ENCODE measurements at places on chromosomes 3 and 15.

GRCh38 chr3:27614592-27614991, 107.5 kb downstream of the EOMES start:
- no peak for DNase-seq
- H3K27me3 ChIP-seq = no peaks in the 10 kb centered on the region
- H3K4me1 ChIP-seq = no peaks in the 10 kb centered on the region
- no peak overlapping the region for H3K27ac ChIP-seq
- no peaks in the 10 kb centered on the region for H3K36me3 ChIP-seq
- no peak overlapping the region for H3K4me3 ChIP-seq

DNA sequence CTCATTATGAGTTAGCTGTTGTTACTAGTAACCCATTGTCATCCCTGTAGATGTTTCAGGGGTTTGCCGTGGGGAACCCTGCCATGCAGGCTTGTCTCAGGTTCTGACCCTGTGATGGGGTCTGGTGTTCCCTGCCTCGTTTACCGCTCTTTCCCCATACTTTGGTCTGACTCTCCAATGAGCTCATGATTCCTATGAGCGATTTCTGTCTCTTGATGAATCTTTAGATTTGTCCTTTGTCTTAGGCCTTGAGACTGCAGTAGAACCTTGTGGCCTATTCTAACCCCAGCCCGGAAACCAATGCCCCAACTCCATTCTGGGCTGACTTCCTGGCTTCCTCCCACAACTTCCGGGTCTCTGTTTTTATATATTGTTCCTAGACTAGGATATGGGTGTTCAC, 11.3 kb upstream of the IQGAP1 start:
- H3K4me3 ChIP-seq = no peak overlapping the region
- H3K27me3 ChIP-seq = no peaks in the 10 kb centered on the region
- H3K27ac ChIP-seq = no peak overlapping the region
- no peaks in the 10 kb centered on the region for H3K4me1 ChIP-seq
- H3K36me3 ChIP-seq = no peaks in the 10 kb centered on the region
- no peak for DNase-seq

GRCh38 chr3:71055257-71056001, 528.1 kb downstream of the FOXP1 start:
- H3K4me1 ChIP-seq = peaks cover 7% of the 10 kb centered on the region
- H3K27ac ChIP-seq = no peak overlapping the region
- H3K27me3 ChIP-seq = no peaks in the 10 kb centered on the region
- H3K4me3 ChIP-seq = no peak overlapping the region
- DNase-seq = no peak
- no peaks in the 10 kb centered on the region for H3K36me3 ChIP-seq

DNA sequence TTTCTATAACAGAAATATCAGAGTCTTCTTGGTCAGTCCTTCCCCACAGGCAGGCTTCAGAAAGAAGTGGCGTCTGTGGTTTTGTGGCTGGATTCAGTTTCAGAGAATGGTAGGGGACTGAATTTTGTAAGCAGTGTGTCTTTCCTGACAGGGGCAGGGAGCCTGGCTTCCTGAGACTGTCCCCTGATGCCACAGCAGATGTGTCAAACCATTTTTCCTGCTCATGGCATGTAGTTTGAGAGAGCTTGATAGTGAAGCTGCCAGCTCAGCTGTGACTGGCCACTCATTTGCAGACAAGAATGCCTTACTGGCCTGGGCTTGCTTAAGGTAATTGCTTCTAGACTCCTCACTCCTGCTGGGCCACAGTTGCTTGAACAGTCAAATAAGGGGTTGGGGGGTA, 26.4 kb downstream of the LARS2 start:
- no peak overlapping the region for H3K4me3 ChIP-seq
- no peak overlapping the region for H3K27ac ChIP-seq
- no peaks in the 10 kb centered on the region for H3K36me3 ChIP-seq
- H3K27me3 ChIP-seq = no peaks in the 10 kb centered on the region
- no peak for DNase-seq

GRCh38 chr3:64591615-64592014, 96.2 kb downstream of the ADAMTS9 start:
- H3K36me3 ChIP-seq = no peaks in the 10 kb centered on the region
- no peak overlapping the region for H3K27ac ChIP-seq
- H3K4me3 ChIP-seq = no peak overlapping the region
- H3K4me1 ChIP-seq = no peaks in the 10 kb centered on the region
- DNase-seq = no peak
- H3K27me3 ChIP-seq = no peaks in the 10 kb centered on the region

DNA sequence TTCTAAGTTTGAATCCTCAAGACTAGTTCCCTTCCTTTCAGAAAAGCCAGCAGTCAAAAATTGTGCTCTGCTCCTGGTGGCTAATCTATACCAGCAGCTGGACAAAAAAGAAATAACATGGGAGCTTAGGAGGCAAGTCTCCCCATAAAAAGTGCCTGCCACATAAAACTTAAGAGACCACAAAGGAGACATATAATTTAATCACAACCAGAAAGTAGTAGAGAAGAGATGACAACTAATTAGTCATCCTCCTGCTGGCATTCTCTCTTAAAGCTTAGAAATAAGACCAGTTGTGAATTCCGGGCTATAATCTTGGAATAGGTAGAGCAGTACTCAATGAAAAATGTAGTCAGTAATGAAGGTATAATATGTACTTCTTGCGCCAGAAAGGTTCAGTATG, 20.2 kb upstream of the IMPG2 start:
- DNase-seq = no peak
- H3K4me1 ChIP-seq = no peaks in the 10 kb centered on the region
- H3K36me3 ChIP-seq = no peaks in the 10 kb centered on the region
- no peak overlapping the region for H3K4me3 ChIP-seq
- H3K27ac ChIP-seq = no peak overlapping the region

DNA sequence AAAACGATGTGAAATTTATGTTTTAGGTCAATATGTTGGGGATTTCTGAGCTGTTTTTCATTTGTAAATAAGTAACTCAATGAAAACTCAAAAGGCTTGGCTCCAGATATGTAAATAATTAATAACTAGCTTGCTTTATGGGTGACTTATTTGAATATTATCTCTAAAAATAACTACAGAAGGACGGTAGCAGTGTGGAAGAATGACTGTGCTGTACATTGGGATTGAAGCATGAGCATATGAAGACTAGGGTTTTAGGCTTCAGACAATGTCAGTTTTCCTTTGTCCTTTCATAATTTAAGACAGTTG, 343.9 kb downstream of the GRM7 start:
- H3K4me3 ChIP-seq = no peak overlapping the region
- H3K27me3 ChIP-seq = no peaks in the 10 kb centered on the region
- no peaks in the 10 kb centered on the region for H3K4me1 ChIP-seq
- no peak for DNase-seq
- no peaks in the 10 kb centered on the region for H3K36me3 ChIP-seq

- no peak overlapping the region for H3K27ac ChIP-seq
- DNase-seq = no peak
- H3K4me3 ChIP-seq = no peak overlapping the region
These were observed 66.0 kb downstream of the SPTSSB start for GRCh38 chr3:161305095-161305991.

- no peak for DNase-seq
- no peaks in the 10 kb centered on the region for H3K27me3 ChIP-seq
- no peak overlapping the region for H3K27ac ChIP-seq
These were observed 129.8 kb upstream of the MEF2A start for GRCh38 chr15:99435877-99436541.

GRCh38 chr15:85706779-85707518, 87.8 kb downstream of the KLHL25 start:
- no peaks in the 10 kb centered on the region for H3K4me1 ChIP-seq
- H3K27me3 ChIP-seq = no peaks in the 10 kb centered on the region
- peaks cover 5% of the 10 kb centered on the region for H3K36me3 ChIP-seq
- no peak for DNase-seq

DNA sequence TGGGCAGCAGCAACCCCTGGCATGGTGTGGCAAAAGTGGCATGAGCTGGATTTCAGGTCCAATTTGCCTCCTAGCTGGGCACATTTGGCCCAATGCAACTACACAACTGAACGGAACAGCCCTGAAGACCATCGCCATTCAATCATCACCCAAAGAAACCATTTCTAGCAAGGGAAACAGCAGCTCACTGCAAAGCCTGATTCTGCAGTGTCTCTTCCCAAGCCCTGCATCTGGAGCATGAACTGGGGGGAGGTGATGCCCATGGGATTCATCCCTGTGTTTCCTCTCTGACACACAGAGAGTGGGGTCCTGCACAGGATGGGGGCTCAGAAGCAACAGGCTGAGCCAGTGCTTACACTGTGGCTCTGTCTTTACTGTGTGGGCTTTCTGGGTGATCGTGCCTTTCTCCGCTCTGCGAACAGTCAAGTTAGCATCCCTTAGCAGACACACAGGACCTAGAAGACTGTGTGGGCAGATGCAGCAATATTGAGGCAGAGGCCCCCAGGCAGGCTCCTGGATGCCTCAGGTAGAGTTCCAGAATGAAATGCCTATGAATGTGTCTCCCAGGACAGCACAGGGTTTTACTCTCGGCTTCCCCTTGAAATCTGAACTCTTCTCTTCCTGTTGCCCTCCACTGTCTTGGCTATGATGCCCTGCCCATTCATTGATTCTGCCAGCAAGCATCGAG, 91.1 kb upstream of the ALDH1A3 start:
- no peak for DNase-seq
- H3K27ac ChIP-seq = no peak overlapping the region
- no peak overlapping the region for H3K4me3 ChIP-seq

GRCh38 chr15:46213551-46213950, 578.7 kb downstream of the SQOR start:
- H3K4me3 ChIP-seq = no peak overlapping the region
- no peak overlapping the region for H3K27ac ChIP-seq
- no peaks in the 10 kb centered on the region for H3K4me1 ChIP-seq

- H3K27ac ChIP-seq = no peak overlapping the region
- H3K27me3 ChIP-seq = no peaks in the 10 kb centered on the region
- no peaks in the 10 kb centered on the region for H3K4me1 ChIP-seq
These were observed 49.0 kb downstream of the MEF2A start for GRCh38 chr15:99614749-99615288.

Data from H1 (cell line).